ENCODE measurements at places on chromosomes 1 and 21. TPM values are rescaled to one million over a fixed set of nuclear protein-coding genes. Genes with fewer than 3 reads are reported as not detected.

DNA sequence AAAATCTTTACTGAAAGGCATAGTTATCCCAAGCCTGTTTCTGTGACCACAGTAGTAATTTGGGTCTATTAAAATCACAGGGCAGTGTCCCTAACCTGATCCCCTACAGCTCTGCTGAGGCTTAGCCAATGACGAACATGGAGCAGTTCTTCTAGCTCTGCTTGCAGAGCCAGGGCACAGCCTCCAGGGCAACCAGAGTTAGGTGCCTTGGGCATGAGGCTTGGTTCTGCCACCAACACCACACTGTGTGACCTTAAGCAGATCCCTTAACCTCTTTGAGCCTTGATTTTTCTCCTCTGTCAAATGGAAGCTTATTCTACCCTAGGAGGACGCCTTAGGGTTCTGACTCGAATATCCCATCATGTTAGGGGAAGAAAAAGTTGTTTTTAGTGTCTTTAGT lies 86.7 kb upstream of the TLR5 start:
- no peak for DNase-seq

GRCh38 chr1:96996001-96996400 lies 274.4 kb downstream of the PTBP2 start:
- DNase-seq = peak; percentile 55

DNA sequence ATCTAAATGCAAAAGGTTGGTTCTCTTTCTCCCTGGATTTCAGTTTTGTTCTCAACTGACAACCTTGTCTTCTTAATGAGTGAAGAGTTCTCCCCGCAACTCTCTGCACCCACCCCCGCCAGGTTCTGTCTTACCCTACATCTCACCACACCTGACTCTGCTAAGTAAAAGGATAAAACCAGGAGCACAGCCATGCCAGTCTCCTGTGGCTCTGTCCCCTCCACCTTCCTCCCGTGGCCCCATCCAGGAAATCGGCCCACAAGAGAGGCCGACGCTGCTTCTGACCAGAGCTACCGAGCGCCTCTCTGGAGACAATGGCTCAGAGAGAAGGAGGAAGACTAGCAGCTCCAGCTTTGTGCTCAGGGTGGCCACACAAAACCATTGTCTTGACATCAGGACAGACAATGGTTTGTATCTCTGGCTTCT lies 72.2 kb downstream of the PLEKHA6 start:
- no peak for DNase-seq

GRCh38 chr1:233520261-233521191 lies 93.4 kb upstream of the KCNK1 start:
- DNase-seq = peak; percentile 76

GRCh38 chr1:117466761-117467160 lies 99.5 kb downstream of the MAN1A2 start:
- DNase-seq = no peak

- no peak for DNase-seq
These were observed 104.4 kb upstream of the SERBP1 start for GRCh38 chr1:67534627-67535065.

GRCh38 chr1:97334454-97334853 lies 586.4 kb downstream of the DPYD start:
- no peak for DNase-seq

- DNase-seq = peak; percentile 4
These were observed 90.0 kb downstream of the GLUL start for GRCh38 chr1:182301467-182302198.

- no peak for DNase-seq
These were observed 323.0 kb downstream of the CAMTA1 start for GRCh38 chr1:7108251-7108650.

DNA sequence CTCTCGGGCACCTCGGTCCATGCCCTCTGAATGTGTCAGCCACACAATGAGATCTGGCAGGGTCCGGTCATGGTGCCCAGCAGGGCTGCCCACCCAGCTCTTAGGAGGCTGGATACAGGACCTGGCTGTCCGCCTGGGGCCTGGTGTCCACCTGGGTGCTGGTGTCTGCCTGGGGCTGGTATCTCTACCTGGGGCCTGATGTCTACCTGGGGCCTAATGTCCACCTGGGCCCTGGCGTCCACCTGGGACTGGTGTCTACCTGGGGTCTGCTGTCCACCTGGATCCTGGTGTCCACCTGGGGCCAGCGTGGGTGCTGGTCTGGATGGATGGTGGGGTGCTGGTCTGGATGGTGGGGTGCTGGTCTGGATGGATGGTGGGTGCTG lies 45.1 kb upstream of the ACTRT2 start:
- no peak for DNase-seq

- DNase-seq = no peak
These were observed 726.4 kb downstream of the BRINP3 start for GRCh38 chr1:189751311-189751710.

GRCh38 chr1:103107741-103108375 lies 464 bp downstream of the COL11A1 start:
- DNase-seq = peak; percentile 46

DNA sequence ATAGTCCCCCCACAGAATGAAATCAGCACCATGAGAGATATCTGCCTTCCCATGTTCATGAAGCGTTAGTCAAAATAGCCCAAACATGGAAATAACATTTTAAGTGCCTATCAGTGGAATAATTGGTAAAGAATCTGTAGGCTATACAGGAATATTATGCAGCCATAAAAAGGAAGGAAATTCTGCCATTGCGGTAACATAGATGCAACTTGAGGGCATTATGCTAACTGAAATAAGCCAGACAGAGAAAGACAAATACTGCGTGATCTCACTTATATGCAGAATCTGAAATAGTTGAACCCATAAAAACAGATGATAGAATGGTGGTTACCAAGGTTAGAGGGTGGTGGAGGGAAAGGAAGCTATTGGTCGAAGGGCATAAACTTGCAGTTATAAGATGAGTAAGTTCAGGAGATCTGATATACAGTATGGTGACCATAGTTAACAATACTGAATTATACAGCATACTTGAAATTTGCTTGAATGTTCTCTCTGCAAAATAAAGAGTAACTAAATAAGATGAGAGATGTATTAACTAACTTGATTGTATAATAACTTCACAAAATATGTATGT lies 699 bp upstream of the IL23R start:
- DNase-seq = no peak

GRCh38 chr1:185894791-185895190 lies 160.6 kb downstream of the HMCN1 start:
- DNase-seq = no peak

GRCh38 chr21:34807146-34807880 lies 138.5 kb downstream of the CLIC6 start:
- peak; percentile 39 for DNase-seq

GRCh38 chr1:230306169-230306568 lies 120.0 kb downstream of the PGBD5 start:
- no peak for DNase-seq

GRCh38 chr1:56068908-56069307 lies 510.5 kb downstream of the PLPP3 start:
- DNase-seq = no peak

CHODL gene
- total RNA-seq = 4.3 TPM

SH2D1B gene
- total RNA-seq = not detected

NBPF10 gene
- 0.24 TPM for total RNA-seq

HCRTR1 gene
- total RNA-seq = 6.7 TPM

Measured in umbilical cord (tissue), 2 donors.